ENCODE measurements at places on chromosomes 3 and 15.

DNA sequence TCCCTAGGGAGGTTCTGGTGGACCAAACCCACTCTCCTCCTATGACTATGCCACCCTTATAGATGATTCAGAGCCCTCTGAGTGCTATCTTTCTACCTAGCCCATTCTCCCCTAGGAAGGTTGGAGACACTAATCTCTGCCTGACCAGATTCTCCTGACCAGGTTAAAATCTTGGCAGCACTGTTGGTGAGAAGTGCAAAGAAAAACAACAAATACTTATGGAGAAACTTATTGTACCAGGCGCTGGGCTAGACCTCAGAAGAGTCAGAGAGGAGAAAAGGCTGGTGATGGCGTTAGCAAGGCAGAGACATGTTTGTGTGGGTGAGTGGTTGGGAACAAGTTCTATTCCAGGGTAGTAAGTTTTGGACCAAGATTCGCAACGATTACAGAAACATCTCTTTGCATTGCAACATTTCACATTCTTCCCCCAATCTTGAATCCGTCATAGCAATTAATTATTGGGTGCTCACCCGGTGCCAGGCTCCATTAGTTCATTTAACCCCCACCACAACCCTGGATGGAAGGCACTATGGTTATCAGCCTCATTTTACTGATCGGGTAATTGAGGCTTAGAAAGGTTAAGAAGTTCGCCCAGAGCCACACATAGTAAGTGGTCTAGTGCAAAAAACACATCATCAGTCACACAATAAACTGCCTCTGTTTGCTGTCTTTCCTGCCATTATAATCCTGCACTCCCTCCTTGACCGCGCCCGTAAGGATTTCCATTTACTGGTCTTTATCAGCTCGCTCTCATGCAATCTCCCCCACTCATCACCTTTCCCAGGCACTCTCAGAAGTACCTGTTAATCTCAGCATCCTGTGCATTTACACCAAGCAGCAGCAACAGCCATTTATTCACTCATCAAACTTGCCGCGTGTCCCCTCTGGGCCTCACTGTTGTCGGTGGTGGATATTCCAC, 655 bp upstream of the TSPAN3 start:
- DNase-seq = no peak

DNA sequence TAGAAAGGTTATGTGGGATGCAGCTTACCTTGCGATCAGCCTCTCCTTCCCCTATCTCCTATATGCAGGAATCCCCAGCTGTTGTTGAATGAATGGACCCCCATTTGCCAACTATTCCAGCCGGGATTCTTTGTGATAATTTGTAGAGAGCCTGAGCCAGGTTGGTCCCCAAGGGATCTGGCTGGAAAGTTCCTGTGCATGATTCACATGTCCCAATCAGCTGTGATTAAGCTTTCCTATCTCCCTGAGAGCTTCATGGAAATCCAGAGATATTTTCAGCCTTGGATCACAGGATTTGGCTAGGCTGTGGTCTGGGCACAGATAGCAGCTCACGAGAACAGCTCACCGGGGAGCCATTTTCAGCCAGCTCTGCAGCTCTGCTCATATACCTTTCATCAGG, 76.7 kb downstream of the ARNT2 start:
- DNase-seq = no peak

DNA sequence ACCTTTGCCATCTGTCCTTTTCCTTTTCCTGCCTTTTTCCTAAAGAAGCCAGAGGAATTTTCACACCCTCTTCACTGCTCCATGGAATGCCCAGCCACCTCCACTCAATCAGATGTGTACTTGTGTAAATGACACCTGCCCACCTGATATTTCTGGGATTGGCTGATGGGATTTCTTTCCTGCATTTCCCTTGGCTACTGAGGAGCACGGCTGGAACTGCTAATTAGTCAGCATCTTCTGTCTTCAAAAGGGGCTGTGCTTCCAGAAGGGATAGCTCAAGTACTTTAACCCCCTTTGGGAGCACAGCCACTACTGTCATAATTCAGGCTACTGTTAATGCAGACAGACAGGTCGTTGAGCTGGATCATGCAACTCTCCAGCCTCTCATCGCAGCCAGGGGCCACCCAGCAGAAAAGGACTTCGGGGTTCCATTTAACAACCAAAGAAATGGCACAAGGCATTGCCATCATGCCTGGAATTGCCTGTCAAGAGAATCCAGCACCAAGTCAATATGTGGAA, 38.6 kb downstream of the MGLL start:
- DNase-seq = no peak

DNA sequence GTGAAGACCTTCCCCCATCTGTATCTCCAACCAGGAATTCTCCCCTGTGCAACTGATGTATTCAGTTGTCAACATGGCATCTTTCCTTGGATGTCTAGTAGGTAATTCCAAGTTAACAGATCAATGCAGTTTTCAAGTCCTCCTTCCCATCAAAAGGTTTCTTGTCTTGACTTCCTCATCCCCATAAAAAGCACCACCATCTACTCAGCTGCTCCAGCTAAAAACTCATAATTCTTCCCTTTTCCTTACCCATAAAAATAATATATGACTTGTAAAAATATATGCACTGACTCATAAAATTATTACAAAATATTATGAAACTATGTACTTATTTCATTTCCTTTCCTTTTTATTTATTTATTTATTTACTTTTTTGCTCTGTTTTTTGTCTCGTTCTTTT, 5.0 kb upstream of the CAND2 start:
- DNase-seq = no peak

GRCh38 chr3:150081084-150081483, 110.4 kb upstream of the PFN2 start:
- DNase-seq = no peak

GRCh38 chr15:28947221-28947674, 61.5 kb downstream of the APBA2 start:
- DNase-seq = no peak

DNA sequence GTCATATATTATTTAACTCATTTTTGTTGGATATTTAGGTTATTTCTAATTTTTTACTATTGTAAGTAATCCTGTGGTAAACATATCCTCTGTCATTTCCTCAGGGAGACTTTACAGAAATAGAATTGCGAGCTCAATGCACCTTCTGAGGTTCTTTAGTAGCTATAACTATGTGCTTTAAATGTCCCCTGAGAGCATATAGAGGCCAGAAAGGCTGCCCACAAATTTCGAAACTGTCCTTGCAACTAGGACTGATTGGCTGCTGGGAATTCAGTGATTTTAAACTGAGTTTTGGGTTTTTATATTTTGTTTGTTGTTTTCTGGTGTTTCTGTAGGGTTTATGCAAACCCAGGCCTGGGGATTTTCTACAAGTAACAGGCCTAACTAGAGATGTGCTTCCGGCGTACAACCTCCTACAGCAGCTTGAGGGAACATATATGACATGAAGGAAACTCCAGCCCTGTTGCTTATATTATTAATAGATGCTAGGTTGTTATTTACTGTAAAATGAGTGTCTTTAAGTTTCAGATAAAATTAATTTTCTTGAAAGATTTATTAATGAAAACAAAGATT, 29.1 kb upstream of the P4HTM start:
- DNase-seq = no peak

GRCh38 chr3:152892446-152892845, 57.5 kb downstream of the P2RY1 start:
- peak; percentile 9 for DNase-seq

- DNase-seq = no peak
Observed at GRCh38 chr3:64496786-64497490, 190.9 kb downstream of the ADAMTS9 start.

DNA sequence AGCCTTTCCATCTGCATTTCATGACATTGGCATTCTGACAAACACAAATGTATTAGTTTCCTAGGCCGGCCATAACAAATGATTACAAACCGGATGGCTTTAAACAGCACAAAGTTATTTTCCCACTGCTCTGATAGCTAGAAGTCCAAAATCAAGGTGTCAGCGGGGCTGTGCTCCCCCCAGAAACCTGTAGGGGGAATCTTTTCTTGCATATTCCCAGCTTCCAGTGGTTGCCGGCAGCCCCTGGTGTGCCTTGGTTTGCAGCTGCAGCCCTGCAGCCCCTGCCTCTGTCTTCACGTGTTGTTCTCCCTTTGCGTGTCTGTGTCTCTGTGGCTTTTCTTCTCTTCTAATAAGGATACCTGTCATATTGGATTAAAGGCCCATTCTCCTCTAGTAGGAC, 79.0 kb upstream of the CDV3 start:
- no peak for DNase-seq

DNA sequence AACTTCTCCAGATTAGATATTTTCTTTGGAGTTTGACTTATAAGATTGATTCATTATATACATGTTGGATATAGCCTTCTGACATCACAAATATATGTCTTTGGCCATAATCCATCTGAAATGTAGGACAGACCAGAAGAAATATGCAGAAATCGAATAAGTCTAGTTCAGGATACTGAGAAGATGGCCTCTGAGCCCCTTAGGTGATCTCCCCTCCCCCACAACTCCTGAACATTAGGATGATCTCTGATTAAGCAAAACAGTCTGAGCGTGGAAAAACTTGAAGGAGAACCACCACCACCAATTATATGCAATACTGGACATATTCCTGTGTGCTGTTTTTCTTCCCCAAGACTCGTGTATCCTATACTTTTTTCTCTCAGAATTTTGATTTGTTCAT, 3.2 kb downstream of the SETD5 start:
- DNase-seq = no peak

GRCh38 chr3:46400000-46400734, 6.7 kb downstream of the CCR5AS start:
- DNase-seq = no peak

DNA sequence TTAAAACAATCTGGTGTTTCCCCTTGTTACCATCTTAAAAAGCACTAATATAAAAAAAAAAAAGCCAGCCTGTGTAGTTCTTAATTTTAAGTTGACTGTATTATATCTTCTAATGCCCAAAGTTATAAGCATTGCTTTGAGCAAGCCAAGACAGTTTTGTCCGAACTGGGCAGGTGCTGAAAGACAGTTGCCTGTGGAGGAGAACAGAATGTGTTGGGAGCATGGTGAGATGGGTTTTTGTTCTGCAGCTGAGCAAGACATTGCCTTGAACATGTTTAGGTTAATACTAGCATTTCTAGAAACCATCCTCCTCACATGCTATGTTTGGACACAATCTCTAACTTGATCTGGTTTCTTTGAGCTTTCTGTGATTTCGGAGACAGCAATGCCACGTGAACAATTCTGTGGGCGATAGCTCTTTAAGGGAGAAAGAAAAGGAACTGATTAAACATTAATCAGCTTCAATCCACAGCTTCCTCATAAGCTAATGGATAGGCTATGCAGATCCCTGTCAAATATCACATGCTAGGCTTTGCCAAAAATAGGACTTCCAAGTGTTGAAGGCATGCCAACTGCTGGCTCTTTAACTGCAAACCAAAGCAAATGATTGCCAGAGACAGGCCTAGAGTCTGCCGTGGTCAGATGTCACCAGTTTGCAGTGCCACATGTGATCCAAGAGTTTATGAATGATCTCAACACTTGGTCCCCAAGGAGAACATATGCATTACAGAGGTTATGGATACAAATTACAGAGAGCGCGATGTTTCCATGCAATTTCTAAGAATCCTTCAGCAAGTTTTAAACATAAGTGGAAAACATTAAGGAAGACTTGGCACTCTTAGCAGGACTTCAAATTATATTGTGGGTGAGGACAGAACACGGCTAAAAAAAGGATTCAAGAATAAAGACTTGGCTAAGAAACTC, 428.1 kb downstream of the ROBO2 start:
- no peak for DNase-seq

DNA sequence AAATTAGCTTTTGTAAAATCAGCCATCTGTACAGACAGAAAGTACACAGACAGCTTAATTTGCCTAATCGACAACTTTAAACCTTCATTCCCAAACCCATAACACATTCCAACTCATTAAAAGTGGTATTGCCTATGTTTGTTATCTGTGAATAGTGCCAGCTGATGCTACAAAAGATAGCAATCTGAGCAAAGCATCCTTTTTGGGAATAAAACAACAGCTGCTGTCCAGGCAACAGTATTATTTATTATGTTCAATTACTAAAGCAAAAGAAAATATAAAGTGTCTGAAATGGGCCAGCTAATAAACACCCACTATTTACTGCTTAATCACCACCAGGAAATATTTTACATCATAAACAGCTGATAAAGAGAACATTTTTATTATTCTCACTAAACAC, 134.8 kb upstream of the ABI3BP start:
- DNase-seq = no peak

GRCh38 chr3:16844222-16844621, 40.5 kb upstream of the PLCL2 start:
- peak; percentile 33 for DNase-seq

DNA sequence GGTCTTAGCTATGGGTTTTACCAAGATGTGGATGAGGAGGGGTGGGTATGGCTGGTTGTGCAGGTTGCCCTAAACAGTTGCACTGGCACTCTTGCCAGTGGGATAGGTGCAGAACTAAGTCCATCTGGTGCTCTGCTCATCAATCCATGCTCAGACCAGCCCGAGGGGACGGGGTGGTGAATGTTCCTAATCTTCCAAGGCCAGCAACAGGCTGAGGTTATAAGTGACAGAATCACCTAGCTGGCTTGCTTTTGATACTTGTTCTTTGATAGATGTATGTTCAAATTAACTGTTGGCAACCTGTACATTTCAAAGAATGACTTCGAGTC, 53.5 kb upstream of the CCR2 start:
- no peak for DNase-seq

GRCh38 chr15:31440754-31441311, 114.2 kb downstream of the KLF13 start:
- peak; percentile 41 for DNase-seq

- DNase-seq = no peak
Observed at GRCh38 chr3:108724101-108724500, 33.1 kb downstream of the RETNLB start.

- no peak for DNase-seq
Observed at GRCh38 chr3:45616158-45616557, 21.6 kb downstream of the LIMD1 start.
